GDM1 (cell line): ENCODE measurements at places on chromosomes 1 and 21.

- no peak for DNase-seq
These were observed 24.8 kb downstream of the SDCCAG8 start for GRCh38 chr1:243280571-243281129.

GRCh38 chr1:233478611-233479010 is 135.3 kb upstream of the KCNK1 start:
- no peak for DNase-seq

GRCh38 chr21:41066086-41066938 is 101.6 kb upstream of the BACE2 start:
- DNase-seq = no peak

GRCh38 chr1:22886211-22886610 is 86.5 kb downstream of the LACTBL1 start:
- DNase-seq = no peak

DNA sequence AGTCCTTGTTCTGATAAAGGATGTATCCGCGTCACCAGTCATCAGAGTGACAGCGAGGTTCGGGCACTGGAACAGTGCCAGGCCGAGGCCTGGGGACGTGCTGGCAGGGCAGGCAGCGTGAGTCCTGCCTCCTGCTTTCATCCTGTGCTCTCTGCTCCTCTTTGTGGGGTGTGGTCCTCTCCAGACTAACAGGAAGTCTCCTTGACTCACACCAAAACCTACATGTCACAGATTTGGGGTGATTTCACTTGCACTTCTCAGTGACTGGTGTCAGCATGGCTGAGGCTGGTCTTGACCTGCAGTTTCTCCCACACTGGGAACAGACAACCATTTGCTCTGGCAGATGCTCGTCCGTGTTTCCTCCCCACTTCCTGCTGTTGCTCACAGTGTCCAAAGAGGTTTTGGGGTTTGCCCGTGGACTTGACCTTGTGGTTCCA is 8.8 kb upstream of the NLRP3 start:
- DNase-seq = no peak

- DNase-seq = no peak
These were observed 41.9 kb upstream of the ELAVL4 start for GRCh38 chr1:50066806-50067205.

DNA sequence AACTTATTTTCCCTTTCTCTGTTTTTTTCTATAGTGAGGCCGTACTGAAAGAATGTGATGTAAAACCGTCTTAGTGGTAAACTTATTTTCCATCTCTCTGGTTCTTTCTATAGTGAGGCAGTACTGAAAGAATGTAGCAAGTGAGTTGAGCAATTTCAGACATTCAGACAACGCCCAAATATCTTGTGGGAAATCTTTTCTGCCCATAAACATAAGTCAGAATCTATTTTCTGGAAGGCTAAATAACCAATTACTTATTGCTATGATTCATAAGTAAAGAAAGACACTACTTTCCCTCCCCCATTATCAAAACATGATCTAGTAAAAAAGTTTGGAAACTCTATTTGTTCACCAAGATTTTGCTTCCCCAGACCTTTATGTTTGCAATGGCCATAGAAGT is 18.8 kb upstream of the SCCPDH start:
- no peak for DNase-seq

GRCh38 chr1:153174624-153175023 is 23.9 kb upstream of the SPRR2G start:
- DNase-seq = no peak
